ENCODE measurements at places on chromosomes 6 and 20.

DNA sequence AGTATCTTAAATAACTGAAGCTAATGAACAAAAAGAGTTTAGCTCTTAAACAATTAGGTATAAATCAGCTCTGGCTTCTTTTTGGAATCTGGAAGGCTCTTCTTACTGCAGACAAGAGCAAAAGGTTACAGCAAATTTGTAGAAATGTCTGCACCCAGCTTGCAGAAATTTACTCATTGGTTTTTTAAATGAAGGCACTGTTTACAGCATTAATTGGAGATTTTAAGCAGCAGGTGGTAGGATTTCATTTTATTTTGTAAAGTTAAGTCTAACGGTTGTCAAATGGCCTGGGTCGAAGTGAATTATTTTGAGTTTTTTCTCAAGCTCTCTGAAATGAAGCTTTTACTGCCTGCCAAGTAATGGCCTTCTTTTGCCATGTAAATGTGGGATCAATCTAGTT lies 102.1 kb downstream of the NRSN1 start:
- no peak for ATAC-seq

GRCh38 chr6:15405129-15406068 lies 159.5 kb downstream of the JARID2 start:
- no peak for ATAC-seq

DNA sequence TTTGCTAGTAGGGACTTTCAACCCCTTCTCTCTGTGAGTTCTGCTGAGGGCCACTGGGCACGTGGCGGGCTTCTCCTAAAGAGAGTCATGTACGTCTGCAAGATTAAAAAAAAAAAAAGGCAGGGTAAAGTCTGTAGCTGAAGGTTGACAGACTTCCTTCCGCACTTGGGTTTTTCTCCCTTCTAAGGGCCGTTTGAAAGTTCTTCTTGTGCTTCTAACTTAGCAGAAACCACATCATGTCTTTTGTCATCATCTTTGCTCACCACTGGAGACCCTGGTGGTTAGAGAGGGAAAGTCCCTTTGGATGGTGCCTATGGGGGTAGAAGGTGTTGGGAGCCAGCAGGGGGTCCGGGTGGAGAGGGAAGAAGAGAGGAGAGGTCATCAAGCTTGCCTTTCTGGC lies 31.4 kb downstream of the PRDM1 start:
- ATAC-seq: peak; percentile 52

DNA sequence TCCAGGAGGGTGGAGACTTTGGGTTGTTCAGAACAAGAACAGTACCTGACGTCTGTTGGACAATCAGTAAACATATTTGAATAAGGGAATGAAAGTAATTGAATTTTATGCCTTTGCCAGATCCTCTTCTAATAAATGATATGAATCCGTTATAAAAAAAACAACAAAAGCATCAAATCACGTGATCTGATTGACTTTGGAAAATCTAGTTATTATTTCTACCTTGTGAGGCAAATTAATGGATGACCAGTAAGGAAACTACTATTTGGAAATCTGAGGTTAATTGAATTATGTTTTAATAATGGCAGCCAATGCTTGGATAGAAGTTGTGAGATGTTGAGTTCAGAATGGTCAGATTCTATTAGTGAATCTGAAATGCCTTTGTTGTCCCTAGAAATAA lies 399.5 kb downstream of the TFAP2B start:
- no peak for ATAC-seq

DNA sequence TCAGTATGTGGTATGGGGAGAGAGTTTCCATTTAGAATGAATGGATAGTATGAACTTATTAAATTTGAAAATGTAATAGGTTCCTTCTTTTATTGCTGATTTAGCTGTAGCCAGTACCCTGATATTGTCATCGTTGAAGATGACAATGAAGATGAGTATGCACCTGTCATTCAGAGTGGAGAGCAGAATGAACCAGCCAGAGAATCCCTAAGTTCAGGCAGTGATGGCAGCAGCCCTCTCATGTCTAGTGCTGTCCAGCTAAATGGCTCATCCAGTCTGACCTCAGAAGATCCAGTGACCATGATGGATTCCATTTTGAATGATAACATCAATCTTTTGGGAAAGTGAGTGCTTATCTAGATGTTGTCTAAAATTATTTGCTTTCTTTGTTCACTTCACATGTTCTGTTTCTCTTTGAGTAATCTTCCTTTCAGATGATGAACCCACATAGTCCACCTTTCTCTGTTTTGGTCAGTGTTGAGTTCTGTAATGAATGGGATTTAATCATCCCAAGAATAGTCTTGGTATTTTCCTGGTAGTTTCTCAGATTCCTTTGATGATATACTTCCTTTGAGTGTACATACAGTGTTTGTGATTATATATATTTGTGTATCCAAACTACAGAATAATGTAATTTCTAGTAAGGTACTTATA lies 23.3 kb downstream of the HSF2 start:
- ATAC-seq: no peak

- no peak for ATAC-seq
Measured at GRCh38 chr6:113508249-113508648, 348.9 kb upstream of the MARCKS start.

GRCh38 chr6:35611240-35611639 lies 77.5 kb downstream of the FKBP5 start:
- ATAC-seq: peak; percentile 79

- ATAC-seq: no peak
Measured at GRCh38 chr20:53930651-53931504, 139.5 kb downstream of the BCAS1 start.

- no peak for ATAC-seq
Measured at GRCh38 chr6:35977308-35977707, 47.1 kb downstream of the SLC26A8 start.

DNA sequence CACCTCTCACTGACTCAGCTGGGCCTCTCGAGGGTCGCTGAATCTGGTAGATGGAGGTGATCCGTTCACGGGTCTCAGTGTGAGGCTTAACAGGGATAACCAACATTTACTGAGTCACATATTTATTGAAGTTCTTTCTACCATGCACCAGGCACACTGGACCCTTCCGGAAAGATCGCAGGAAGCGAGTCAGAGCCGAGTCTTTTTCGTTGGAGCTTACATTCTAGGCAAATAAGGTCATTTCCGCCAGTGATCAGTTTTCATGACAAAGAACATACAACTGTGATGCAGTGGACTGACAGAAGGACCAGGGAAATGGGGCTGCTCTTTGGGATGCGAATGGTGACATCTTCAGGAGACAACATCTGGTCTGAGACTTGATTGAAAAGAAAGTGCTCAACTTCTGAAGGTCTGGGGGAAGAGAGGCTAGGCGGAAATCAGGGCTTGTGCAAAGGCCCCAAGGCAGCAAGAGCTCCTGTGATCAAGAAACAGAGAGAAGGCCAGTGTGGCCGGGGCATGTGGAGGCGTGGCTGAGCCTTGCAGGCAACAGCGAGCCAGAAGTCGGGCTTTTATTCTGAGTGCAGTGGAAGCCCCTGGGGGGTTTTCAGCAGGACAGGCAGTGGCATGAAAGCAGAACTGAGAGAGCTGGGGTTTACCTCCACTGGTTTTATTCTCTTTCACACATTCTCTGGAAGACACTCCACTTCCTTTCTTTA lies 56.7 kb downstream of the APCDD1L start:
- ATAC-seq: peak; percentile 69

DNA sequence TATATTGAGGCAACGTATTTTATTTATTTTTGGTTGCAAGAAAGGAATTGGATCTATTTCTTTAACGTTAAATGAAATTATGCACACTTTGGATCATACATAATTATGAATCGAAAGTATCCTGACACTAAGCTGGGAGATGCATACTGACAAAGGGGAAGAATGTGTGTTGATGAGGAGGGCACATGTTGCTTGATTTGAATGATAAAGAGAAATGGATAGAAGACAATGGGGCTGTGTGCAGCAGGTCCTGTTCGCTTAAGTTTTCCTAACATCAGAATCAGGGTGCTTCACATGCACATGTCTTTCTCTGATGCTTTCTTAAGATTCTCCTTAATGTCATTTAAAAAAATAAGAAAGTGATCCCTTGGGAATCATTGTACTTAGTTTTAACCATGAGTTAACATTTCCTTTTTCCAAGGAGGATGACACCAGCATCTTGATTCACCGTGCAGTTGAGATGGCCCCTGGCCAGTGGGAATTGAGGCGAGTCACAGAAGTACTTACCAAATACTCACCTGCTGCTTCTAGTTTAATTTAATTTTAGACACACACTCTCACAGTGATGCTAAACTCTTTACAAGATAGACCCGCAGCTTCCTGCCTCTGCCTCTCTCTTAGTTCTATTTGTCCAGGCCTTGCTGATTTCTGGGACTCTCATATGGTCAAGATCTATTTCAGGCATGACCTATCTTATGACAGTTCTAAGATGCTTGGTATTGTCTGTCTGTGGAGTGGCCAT lies 116.5 kb downstream of the CLIC5 start:
- ATAC-seq: no peak

DNA sequence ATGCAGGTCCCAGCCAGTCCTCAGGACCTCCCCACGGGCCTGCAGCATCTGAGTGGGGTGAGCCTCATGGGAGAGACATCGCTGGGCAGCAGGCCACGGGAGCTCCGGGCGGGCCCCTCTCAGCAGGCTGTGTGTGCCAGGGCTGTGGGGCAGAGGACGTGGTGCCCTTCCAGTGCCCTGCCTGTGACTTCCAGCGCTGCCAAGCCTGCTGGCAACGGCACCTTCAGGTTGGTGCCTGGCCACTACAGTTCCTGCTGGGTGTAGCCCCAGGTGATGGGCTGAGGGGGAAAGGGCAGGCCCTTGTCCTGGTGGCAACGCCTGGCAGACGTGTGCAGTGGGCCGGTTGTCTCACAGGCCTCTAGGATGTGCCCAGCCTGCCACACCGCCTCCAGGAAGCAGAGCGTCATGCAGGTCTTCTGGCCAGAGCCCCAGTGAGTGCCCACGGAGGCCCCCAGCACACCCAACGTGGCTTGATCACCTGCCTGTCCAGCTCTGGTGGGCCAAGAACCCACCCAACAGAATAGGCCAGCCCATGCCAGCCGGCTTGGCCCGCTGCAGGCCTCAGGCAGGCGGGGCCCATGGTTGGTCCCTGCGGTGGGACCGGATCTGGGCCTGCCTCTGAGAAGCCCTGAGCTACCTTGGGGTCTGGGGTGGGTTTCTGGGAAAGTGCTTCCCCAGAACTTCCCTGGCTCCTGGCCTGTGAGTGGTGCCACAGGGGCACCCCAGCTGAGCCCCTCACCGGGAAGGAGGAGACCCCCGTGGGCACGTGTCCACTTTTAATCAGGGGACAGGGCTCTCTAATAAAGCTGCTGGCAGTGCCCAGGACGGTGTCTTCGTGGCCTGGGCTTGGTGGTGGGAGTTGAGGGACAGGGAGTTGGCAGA lies 787 bp upstream of the TNFRSF6B start:
- ATAC-seq: no peak

GRCh38 chr20:12970372-12970821 lies 38.4 kb upstream of the SPTLC3 start:
- no peak for ATAC-seq

GRCh38 chr6:158131926-158132325 lies 36.1 kb downstream of the SERAC1 start:
- ATAC-seq: no peak

DNA sequence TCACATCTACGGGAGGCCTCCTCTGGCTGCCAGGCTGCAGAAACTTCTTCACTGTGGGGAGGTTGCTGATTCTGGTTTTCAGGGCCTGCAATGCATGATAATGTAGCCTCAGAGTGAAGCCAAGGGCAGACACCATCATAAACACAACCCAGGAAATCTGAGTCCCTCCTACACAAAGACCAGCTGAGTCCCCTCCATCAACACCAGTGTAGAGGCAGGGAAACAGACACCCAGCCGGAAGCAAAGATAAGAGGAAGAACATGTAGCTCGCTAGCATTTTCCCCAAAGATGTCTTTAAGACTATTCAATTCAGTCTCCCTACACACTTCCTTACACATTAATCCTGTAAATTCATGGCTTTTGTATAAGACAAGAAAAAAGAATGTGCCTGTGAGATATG lies 23.6 kb downstream of the GSTA2 start:
- no peak for ATAC-seq

DNA sequence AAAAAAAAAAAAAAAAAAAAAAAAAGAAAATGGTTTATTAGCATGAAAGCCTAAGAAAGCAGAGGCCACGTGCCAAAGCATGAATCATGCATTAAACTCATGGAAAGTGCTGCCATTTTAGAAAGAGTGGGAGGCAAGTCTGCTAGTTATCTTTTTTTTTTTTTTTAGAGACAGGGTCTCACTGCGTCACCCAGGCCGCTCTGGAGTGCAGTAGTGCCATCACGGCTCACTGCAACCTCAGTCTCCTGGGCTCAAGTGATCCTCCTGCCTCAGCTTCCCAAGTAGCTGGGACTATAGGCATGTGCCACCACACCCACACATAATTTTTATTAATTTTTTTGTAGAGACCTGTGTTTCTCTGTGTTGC lies 5.2 kb downstream of the VWA7 start:
- ATAC-seq: peak; percentile 50

Measured in activated CD4-positive, CD25-positive, alpha-beta regulatory T cell treated with anti-CD3 and anti-CD28 coated beads, Interleukin-2, amount 50 U/mL, for 24 hours (primary cell).